Hematopoietic multipotent progenitor cell treated with erythropoietin and hydrocortisone succinate and interleukin-3 and kit ligand, for 17 days (in vitro differentiated cells): ENCODE measurements at places on chromosomes 13 and 19.

DNA sequence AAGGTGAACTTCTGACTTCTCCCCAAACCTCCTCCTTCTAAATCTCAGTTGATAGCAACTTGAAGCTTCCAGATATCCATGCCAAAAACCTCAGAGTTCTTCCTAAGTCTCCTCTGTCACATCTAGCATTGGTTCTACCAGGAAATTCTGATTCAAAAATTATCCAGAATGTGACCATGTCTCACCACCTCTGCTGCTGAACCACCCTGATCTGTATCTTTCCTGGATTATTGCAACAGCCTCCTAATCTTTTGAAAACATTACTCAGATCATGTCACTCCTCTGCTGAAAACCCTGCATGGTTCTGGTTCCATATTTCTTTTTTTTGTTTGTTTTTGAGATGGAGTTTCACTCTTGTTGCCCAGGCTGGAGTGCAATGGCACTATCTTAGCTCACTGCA, 78.7 kb upstream of the TNFSF11 start:
- DNase-seq, result no peak

DNA sequence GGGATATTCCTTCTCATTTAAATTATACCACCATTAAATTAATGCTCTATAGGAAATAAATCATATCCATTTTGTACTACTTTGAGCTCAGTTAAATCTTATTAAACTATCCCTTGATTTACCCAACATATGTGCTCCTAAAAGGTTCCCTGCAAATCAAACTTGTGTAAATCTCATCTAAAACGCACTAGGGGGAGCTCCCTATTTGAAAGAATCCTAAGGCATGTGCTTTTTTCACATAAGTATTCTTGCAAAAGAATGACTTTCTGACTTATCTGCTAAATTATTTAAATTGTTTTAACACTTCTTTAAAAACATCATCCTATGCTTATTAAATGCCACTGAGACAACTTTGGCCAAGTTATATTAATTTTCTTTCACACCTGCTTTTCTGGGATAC, 7.9 kb downstream of the INTS6 start:
- peak; percentile 43 for DNase-seq

GRCh38 chr13:33817513-33817900, 442 bp upstream of the RFC3 start:
- DNase-seq, result peak; percentile 10

- DNase-seq, result no peak
Observed at GRCh38 chr19:45391346-45391745, 13.5 kb downstream of the PPP1R13L start.

- no peak for DNase-seq
Observed at GRCh38 chr13:36880961-36881360, 39.1 kb downstream of the SMAD9 start.

GRCh38 chr19:13689085-13689484, 75.2 kb upstream of the MRI1 start:
- peak; percentile 18 for DNase-seq

DNA sequence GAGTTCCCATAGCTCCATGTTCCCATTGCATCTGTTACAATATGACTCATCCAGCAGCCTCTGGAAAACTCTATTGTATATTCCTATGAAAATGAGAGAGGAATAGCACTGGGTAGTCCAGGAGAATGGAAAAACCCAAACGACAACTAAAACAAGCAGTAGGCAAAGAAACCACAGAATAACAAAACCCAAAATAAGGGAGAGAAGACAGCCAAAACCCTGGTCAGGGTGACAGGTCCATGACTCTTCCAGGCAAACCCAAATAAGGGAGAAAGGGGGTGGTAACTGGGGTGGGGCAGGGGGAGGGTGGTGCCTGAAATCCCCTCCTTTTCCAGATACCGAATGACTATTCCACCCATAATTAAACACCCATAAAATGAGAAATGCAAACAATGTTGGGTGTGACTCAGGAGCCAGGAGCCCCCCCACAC, 4.0 kb upstream of the ZNF8 start:
- DNase-seq, result no peak

DNA sequence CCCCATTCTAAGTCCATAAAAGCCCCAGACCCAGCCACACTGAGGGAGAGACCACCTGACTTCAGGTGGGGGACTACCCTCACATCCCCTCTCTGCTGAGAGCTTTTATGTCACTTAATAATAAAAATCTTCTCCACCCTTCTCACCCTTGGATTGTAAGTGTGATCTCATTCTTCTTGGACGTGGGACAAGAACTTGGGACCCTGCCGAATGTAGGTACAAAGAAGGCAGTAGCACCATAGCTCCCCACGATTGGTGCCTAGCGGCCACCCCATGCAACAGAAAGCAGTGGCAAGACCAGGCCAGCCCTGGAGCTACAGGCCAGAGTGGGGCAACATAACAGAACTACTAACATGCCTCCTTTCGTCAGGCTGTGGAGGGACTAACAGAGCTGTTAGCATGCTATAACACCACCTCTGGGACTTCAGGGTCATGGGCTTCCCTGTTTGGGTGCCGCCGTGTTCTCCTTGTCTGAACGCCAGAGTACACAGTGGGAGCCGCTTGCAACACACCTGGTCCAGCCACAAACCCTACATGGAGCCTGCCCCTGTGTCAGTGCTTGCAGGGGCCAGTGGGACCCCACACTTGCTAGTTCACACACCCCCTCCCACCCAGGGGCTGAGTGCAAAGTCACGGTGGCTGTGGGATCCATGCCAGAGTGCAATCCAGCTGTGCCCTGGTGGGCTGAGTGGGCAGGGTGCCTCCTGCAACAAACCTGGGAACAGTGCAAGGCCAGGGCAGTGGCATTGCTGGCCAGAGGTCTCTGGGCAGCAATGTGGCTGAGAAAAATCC, 5.2 kb upstream of the FBXO17 start:
- no peak for DNase-seq

GRCh38 chr13:52775511-52775910, 35.9 kb upstream of the CNMD start:
- no peak for DNase-seq

DNA sequence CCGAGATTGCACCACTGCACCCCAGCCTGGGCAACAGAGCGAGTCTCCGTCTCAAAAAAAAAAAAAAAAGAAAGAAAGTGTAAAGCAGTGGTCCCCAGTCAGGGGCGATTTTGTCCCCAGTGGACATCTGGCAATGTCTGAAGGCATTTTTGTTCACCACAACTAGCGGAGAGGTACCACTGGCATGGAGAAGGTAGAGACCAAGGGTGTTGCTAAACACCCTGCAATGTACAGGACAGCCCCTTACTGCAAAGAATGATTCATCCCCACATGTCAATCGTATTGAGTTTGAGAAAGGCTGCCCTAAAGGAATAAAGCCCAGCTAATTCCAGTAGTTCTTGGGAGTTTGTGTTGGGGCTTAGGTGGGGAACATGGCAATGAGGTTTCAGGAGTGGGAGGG, 38.7 kb downstream of the CYP4F2 start:
- no peak for DNase-seq
